ENCODE measurements at places on chromosomes 6 and 20.

- DNase-seq = no peak
Observed at GRCh38 chr6:143742070-143742954, 64.5 kb downstream of the PHACTR2 start.

- peak; percentile 84 for DNase-seq
Observed at GRCh38 chr20:50635676-50636600, 55.4 kb downstream of the RIPOR3 start.

DNA sequence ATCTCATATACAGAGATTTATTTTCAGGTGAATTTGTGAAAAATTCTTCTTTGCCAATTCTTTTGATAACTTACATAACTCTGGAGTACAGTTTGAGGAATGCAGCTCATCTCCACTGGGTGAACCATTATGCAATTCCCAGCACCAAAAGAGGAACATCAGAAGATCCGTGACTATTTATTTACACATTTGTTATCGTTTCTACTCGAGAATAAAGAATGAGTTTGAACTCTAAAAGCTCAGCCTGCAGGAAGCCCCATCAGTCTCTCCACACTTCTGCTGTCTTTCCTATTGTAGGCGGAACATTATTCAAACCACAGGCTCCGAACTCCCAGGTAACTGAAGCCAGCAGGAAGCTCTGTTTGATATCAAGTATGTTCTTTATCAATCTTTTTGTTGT is 95.9 kb upstream of the IFNGR1 start:
- DNase-seq = no peak

GRCh38 chr6:164167873-164168405 is 753.4 kb downstream of the QKI start:
- DNase-seq = no peak

DNA sequence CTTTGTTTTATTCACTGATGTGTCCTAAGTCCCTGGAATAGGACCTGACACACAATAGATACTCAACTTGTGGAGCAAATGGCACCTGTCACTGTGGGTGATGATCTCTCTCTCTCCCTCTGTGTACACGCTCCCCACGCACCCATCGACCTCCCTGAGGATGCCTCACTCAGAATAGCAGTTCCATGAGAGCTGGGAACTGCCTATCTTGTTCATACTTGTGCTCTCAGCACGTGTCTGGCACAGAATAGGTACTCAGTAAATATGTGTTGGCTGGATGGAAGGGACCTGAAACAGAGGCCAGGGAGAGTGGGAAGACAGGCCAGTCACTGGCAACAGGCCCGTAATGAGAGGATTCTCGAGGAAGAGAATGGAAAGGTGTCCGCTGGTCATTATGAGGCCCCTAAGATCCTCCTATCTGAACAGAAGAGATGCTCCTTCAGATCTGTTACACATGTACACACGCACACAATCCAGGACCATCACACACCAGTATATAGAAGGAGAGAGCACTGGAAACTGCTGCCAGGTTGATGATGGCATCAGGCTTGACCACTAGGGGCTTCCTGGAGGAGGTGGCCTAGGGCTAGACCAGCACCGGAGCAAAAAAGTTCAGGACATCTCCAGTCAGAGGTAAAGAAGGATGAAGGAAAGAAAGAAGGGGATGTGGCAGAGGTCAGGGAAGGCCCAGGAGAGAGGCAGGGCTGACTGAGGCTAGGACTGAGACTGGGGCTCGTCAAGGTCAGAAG is 30.9 kb downstream of the VEGFA start:
- no peak for DNase-seq

GRCh38 chr6:128713461-128713860 is 169.5 kb upstream of the LAMA2 start:
- no peak for DNase-seq

DNA sequence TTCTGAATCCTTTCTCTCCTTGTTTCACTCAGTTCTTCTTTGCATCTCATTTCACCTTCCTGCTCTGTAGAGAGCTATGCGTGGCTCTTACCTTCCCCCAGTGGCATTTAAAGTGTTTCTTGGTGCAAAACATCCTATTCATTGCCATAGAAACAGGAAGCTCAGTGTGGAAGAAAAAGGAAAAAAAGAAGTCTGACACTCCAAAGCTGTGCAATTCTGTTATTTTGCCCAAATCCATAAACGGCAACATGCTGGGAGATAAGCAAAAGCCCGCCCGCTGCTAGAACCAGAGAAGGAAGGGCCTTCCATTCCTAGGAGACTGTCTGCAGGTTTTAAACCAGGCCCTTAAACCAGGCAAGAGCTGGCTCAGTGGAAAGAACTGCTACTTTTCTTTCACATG is 247.1 kb downstream of the HIVEP2 start:
- DNase-seq = no peak

DNA sequence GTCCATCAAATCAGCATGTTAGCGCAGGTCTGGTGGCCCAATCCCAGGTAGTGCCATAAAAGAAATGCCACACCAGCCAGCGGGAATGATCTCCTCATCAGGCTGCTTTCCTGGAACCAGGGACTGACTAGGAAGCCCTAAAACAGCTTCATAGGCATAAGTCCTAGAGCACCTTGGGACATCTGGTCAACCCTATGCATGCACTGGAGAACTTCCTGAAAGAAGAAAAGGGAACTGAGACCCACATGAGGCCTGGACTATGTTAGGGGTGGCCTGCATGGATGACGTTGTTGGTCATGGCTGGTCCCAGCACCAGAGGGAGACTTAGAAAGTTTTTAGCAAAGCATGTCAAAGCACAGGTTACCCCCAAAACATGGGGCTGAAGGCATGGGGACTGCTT is 7.6 kb upstream of the KCNK16 start:
- DNase-seq = no peak

DNA sequence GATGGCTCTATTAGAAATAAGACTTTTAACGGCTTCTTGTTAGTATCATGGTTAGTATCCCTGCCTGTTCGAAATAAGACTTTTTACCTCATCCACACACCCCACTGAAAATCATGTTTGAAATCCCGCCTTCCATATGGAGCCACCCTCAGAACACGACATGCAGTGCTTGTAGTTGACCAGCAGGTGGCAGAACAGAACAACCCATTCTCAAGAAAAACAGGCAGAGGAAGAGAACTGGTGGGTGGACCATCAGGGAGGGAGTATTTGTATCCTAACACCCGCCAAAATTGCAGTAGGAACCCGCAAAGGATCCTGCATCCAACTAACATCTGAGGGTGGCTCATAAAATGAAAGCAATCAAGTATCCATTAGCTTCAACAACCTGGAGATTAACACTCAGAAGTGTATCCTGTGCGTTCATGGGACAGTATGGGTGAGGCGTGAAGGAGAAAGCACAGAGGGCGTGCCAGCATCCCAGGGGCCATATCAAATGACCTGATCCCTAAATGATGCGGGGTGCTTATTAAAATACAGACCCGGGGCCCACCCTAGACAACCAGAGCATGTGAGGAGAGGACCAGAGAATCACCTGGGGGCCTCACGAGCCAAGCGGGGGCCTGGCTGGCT is 89.6 kb upstream of the NHSL1 start:
- DNase-seq = peak; percentile 73

DNA sequence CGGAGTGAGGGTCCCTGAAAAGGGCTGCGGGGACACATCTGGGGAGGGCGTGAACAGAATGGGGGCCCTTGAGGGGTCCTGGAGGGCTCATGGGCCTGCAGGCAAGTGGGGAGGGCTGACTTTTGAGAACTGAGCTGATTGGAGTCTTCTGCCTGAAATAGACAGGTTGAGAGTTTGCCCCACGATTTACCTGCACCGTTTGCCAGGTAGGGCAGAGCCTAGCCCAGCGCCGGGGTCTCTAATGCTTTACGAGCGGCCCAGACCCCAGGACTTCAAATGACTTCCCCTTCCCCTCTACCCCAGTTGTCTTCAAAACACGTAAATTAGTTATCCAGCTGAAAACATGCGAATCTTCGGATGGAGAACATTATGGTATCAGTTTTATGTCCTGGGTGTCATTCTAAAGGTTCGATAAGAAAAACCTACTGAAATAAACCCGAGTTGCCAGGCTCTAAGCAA is 1.3 kb downstream of the PLCB1 start:
- no peak for DNase-seq

DNA sequence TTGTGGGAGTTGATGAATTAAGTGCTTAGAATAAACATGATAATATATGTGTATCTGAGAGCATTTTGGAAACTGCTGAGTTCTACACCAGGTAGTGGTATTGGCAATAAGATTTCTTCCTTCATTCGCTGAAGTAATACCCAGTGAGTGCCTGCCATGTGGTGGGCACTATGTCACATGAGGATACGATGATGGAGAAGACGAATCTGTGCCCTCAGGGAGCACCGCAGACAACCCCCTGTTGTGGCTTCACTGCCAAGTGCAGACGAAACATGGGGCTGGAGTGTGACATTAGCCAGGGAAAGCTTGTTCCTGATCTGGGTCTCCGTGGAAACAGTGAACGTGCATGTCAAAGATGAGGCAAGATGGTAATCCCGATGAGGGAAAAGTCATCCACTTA is 7.9 kb downstream of the ZNF76 start:
- no peak for DNase-seq

- no peak for DNase-seq
Observed at GRCh38 chr20:20547221-20547875, 165.1 kb downstream of the RALGAPA2 start.

- DNase-seq = no peak
Observed at GRCh38 chr20:18665135-18665534, 77.3 kb downstream of the DTD1 start.

- no peak for DNase-seq
Observed at GRCh38 chr6:49563006-49563886, 12.8 kb downstream of the C6orf141 start.

DNA sequence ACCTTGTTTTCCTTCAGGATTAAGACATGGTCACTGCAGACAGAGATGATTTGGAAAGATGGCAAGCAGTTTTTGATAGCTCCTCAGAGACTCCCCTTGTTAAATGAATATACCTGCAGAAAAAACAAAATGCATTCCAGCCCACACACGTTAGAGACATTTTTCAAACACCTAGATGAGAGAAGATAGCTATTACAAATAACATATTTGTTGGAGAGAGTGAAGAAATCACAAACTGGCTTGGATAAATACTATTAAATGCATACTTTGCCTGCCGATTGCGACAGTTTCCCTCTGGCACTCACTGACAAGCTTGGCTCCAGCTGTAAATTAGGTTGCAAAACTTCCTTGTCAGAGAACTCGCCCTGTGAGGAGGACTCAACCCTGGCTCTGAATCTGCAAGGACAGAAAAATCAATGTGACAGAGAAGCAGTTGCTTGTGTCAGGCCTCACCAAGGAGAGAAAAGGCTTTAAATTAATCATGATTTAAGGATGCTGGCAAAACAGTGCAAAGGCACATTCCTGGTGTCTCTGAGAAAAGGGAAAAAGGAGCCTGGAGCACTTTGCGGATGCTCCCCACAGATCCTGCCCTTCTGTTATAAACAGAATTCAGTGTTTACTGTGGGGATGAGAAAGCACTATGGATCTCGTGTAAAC is 423.7 kb upstream of the MARCKS start:
- peak; percentile 35 for DNase-seq

DNA sequence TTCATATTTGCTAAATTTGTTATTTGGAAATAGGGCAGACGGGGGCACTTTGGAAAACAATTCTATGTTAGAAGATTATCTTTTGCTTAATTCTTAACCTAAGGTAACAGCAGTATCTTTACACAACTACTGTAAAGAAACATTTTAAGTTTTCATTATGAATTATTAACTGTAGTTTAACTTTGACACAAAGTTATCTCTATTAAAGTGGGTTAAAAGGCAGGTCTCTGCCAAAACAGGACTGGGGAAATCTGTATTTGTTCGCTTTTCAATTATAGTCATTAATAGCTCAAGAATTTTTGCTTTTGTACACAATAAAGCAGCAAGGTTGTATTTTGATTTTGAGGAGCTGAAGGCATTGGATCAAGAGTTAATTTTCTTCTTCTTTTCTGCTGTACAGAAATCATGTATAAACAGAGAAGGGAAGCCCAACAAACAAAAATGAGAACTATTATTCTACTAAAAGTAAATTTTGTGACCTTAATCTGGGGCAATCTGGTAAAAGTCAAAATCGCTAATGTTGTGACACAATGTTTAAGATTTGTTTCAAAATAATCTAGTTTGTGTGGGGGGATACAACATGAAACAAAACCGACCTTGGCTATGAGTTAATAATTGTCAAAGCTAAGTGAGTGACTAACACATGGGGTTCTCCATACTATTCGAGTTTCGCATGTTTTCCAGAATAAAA is 2.9 kb downstream of the STAU1 start:
- DNase-seq = no peak

GRCh38 chr6:30818391-30818841 is 65.9 kb upstream of the DDR1 start:
- DNase-seq = no peak

DNA sequence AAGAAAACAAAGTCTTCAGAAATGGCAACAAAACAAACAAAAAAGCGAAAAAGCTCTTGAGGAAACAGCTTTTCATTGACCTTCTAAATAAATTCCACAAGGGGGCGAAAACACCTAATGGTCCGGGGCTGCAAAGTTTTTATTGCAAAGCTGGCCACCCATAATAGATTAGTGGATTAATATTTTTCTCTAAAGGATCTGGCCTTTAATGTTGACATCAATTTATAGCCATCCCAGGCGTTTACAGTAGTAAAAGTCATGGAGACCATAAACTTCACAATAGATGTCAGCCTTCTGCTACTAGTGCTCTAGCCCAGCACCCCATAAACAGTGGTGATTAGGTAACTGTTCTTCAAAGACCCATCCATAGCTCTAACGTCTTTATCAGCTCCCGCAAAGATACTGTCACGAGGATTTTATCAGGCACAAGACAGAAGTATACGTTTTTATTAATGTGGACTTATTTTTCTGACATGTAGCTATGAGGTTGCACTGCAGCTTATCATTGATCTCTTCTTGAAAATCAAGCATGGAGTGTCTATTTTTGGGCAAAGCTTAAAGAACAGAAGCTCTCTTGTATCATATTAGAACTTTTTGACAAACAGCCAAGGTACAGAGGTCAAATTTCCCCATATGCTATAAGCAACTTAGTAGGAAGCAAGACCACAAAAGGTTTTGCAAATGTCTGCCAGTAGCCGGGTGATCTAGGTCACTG is 4.7 kb downstream of the CITED2 start:
- DNase-seq = no peak

GRCh38 chr20:49399329-49399728 is 83.1 kb downstream of the KCNB1 start:
- DNase-seq = no peak

GRCh38 chr6:6908121-6908520 is 199.6 kb upstream of the RREB1 start:
- DNase-seq = no peak

DNA sequence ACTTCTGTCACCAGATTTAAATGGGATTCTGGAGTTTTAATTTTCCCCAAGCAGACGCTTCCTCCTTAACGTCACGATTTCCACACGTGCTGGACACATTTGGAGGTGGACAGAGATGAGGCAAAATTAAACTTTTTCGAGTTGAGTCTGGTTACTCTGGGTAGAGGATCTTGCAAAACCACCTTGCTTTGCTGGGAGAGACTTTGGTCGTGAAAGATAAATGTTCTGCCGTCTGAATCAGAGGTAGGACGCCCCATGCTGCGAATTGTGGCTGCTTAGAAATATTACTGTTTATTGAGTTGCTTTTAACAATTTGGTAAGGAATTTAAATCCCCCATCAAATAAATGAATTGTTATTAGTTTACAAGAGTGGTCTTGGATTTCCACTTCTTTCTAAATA is 46.8 kb downstream of the CTCFL start:
- peak; percentile 11 for DNase-seq
